ENCODE measurements at places on chromosomes 1 and 21. TPM values are rescaled to one million over a fixed set of nuclear protein-coding genes. Genes with fewer than 3 reads are reported as not detected.

The KLHDC9 gene
- total RNA-seq, result 1.4 TPM

The TENT5C gene
- total RNA-seq, result 8.0 TPM

The CASQ1 gene
- 0.32 TPM for total RNA-seq

The USH2A gene
- total RNA-seq, result under 0.01 TPM

The WNT3A gene
- total RNA-seq, result not detected

The KIF2C gene
- total RNA-seq, result 13.6 TPM

The AMY1B gene
- not detected for total RNA-seq

The LYPD8 gene
- total RNA-seq, result not detected

The GJA4 gene
- total RNA-seq, result 0.11 TPM

The CCDC28B gene
- total RNA-seq, result 6.8 TPM

The DCST2 gene
- total RNA-seq, result not detected

The F3 gene
- 28.9 TPM for total RNA-seq

The SV2A gene
- total RNA-seq, result 9.9 TPM

The TMPRSS3 gene
- total RNA-seq, result not detected

The KCNQ4 gene
- not detected for total RNA-seq

The ELAPOR1 gene
- 0.39 TPM for total RNA-seq

The LENEP gene
- total RNA-seq, result not detected

The IL12RB2 gene
- under 0.01 TPM for total RNA-seq

The COL9A2 gene
- total RNA-seq, result 2.3 TPM

The FABP3 gene
- total RNA-seq, result 32.3 TPM

The BCAN gene
- total RNA-seq, result not detected

The SSR2 gene
- 533 TPM for total RNA-seq

The CD46 gene
- total RNA-seq, result 144 TPM

The LEFTY2 gene
- total RNA-seq, result not detected

The MR1 gene
- 31.9 TPM for total RNA-seq

The CFAP141 gene
- not detected for total RNA-seq

The SCAMP3 gene
- 43.6 TPM for total RNA-seq

The AADACL3 gene
- total RNA-seq, result not detected

All from articular chondrocyte of knee joint (primary cell).